ENCODE measurements at places on chromosomes 2 and 18. TPM values are rescaled to one million over a fixed set of nuclear protein-coding genes. Genes with fewer than 3 reads are reported as not detected.

The TTN gene
- total RNA-seq: 0.12 TPM

The SERPINB13 gene
- total RNA-seq: not detected

The FBXO41 gene
- total RNA-seq: 4.5 TPM

The SRD5A2 gene
- under 0.01 TPM for total RNA-seq

The C2orf80 gene
- not detected for total RNA-seq

The POTEJ gene
- not detected for total RNA-seq

The ALPI gene
- not detected for total RNA-seq

The GALR1 gene
- not detected for total RNA-seq

The UBE2F gene
- total RNA-seq: 85.5 TPM

The THSD7B gene
- 0.81 TPM for total RNA-seq

The ACOXL gene
- 0.06 TPM for total RNA-seq

The ITGB6 gene
- 50.4 TPM for total RNA-seq

The PPP4R1 gene
- total RNA-seq: 82.0 TPM

The IL36G gene
- total RNA-seq: not detected

The TACR1 gene
- not detected for total RNA-seq

The TEX44 gene
- total RNA-seq: not detected

The SLC9A2 gene
- 0.86 TPM for total RNA-seq

The PSMA8 gene
- total RNA-seq: not detected

The SPATA3 gene
- not detected for total RNA-seq

The CRYGD gene
- total RNA-seq: not detected

The PJVK gene
- total RNA-seq: 0.58 TPM

The MARCHF4 gene
- 6.9 TPM for total RNA-seq

The UGT1A7 gene
- not detected for total RNA-seq

The KLHL41 gene
- 0.07 TPM for total RNA-seq

The SLC30A3 gene
- 0.29 TPM for total RNA-seq

The EN1 gene
- not detected for total RNA-seq
